ENCODE measurements at places on chromosomes 2 and 18. TPM values are rescaled to one million over a fixed set of nuclear protein-coding genes. Genes with fewer than 3 reads are reported as not detected.

Gene CXCR1
- total RNA-seq, result 1.1 TPM

Gene POTEJ
- total RNA-seq, result not detected

Gene SLC8A1
- total RNA-seq, result 999 TPM

Gene PSMA8
- 0.14 TPM for total RNA-seq

Gene PMAIP1
- total RNA-seq, result 0.49 TPM

DNA sequence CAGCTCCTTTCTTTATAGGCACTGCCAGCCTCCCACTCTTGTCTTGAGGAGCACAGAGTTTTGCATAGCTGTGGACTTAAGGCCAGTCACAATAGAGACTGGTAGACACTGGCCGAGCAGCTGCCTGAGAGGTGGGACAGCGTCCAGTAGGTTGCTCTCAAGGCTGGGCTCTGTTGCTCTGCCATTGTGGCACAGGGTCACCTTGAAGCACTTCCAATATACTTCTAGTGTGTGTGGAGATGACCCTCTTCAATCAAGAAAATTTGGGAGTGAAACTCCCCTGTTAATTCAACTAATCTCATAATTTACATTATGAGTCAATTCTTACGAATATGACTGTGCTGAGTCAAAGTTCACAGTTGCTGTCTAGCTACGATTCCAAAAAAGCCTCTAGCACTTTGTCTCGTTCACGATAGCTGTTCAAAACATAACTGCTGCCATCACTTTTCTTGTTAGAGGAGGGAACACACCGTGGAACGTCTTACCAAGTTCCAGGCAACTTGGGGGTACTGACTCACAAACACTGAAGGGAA lies 636.2 kb downstream of the EPHA4 start:
- DNase-seq, result no peak

DNA sequence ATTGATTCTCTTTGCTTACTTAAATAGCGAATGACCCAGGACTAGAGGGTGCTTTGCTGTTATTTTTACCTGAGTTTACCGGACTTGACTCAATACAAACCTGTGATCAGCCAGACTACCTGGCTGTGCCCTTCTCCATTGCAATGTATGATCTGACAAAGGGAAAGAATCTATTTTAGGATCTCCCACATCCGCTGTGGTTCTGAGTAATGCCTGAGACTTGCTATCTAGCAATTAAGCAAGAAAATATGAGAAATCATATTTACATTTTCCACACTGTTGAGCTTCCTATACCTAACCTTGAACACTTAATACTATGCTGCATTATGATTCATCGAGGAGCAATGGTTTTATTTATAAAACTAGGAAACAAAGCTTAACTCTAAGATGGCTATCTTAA lies 215.2 kb downstream of the RAD51AP2 start:
- DNase-seq, result no peak

- no peak for DNase-seq
These were observed 2.6 kb downstream of the SCN9A start for GRCh38 chr2:166373105-166373504.

GRCh38 chr18:45102863-45103262 lies 422.2 kb downstream of the SETBP1 start:
- DNase-seq, result no peak

DNA sequence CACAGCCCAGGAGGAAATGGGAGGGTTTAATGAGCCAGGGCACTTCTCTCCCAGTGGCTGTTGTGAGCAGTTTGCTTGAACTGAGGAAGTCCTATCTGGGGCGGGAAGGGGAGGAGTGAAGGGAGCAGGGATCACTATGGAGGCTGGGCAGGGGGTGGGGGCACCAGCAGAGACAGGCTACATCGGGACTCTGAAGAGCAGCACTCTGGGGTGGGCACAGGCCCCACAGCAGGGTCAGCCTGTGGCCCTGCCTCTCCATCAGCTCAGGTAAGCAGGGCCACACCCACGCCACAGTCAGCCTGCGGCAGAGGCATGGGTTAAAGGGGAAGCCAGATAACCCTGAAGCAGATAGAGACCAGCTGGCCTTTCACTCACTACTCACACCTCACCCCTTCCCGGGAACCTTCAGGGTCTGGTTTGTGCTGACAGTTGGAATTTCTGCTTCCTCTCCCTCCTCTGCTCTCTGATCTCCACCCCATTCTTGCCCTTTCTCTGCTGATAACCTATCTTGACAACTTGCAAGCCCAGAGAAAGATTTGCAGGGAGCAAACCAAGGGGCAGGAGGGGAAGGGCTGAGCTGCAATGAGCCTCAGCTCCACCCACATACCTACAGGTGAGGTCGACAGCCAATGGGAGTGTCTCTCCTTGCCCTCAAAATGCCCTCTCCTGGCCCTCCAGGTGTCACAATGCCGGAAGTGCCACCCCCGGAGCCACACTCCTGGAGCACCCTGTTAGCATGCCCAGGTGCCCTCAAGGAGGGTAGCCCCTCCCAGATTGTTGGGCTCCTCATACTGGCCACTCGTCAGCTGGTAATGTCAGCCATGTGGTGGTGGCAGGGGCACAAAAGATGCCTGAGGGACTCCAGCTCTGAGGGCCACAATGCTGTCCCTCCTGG lies 3.7 kb downstream of the SIGLEC15 start:
- no peak for DNase-seq

- no peak for DNase-seq
These were observed 39.8 kb upstream of the SNED1 start for GRCh38 chr2:240958366-240959213.

- DNase-seq, result no peak
These were observed 283.1 kb downstream of the SP3 start for GRCh38 chr2:173681881-173682650.

GRCh38 chr2:125471963-125472362 lies 1184.0 kb upstream of the GYPC start:
- peak; percentile 50 for DNase-seq

DNA sequence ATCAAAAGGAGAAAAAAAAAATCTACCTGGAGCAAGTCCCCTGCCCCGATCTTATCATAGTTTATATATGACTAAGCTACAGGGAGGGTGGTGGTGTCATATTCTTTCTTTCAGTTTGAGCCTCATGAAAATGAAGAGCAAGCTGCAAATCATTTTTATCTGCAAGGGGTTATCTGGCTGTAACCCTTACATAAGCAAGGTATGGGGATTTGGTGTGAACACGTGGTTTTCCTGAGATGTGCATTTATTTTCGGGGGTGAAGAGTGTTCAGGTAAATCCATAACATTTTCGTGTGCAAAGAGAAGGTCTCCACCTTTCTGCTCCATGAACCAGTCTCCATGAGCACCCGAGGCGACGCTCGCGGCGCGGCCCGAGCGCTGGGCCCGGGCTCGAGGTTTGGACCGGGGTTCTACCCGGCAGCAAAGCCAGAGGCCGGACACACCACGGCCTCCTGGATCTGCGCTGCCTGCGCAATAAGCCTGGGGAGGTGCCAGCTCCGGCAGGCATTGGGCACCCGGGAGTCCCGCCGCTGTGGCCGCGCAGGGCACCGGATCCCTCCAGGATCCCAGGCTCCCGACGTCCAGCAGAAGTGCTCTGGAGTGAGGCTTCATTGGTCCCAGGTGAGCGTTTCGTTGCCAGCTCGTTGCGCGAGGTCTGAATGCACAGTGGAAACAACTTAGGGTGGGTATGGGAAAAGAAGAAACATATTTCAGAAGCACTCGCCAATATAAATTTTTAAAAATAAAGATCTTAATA lies 36.1 kb upstream of the GPD2 start:
- DNase-seq, result peak; percentile 91

- no peak for DNase-seq
These were observed 258.7 kb downstream of the TTC32 start for GRCh38 chr2:19643117-19643518.

DNA sequence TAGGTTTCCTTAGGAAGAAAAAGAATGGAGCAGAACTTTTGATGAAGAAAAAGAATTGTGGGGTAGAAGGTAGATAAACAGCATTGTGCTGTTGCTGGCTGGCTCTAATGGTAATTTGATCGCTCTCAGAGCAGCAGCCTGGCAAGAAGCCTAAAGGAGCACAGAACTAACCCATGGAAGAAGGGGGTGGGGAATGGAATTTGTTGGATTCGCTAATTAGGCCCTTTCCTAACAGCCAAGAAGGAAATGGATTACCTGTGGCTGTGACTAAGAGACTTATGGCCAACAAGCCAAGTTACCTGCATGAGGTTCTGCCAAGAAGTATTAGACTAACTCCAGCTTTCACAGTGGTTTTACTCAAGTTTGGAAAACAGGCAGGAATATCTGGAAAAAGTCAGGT lies 210.6 kb downstream of the IKZF2 start:
- DNase-seq, result no peak

- DNase-seq, result no peak
These were observed 83.6 kb downstream of the MREG start for GRCh38 chr2:215929602-215930335.

GRCh38 chr2:8378016-8378810 lies 303.6 kb upstream of the ID2 start:
- no peak for DNase-seq

DNA sequence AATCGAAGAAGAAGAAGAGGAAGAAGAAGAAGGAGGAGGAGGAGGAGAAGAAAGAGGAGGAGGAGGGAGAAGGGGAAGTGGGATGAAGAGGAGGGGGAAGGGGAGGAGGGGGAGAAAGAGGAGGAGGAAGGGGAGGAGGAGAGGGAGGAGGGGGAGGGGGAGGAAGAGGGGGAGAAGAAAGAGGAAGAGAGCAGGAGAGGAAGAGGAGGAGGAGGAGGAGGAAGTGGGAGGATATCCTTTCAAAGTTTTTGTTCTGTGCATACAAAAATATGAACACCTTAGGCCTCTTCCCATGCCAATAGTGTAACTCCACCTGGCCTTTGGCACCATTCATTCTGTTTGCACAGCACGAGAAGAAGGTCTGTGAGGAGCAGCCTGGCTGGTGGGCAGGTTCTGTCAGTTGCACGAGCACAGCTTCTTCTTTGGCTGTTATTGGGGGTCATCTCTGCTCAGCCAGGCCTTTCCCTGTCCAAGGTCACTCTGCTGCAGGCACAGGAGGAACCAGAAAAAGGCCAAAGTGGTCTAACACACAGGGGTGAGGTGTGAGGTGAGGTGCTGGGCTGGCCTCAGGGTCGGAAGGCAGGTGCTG lies 25.8 kb upstream of the PLB1 start:
- DNase-seq, result no peak

DNA sequence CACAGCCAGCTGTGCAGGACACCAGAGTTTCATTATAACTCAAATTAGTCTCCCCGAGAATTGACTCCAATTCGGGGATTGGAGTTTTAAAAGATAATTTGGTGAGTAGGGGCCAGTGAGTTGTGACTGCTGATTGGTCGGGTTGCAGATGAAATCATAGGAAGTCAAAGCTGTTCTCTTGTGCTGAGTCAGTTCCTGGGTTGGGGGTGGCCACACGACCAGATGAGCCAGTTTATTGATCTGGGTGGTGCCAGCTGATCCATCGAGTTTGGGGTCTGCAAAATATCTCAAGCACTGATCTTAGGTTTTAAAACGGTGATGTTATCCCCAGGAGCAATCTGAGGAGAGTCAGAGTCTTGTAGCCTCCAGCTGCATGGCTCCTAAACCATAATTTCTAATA lies 82.7 kb upstream of the SLC66A3 start:
- no peak for DNase-seq

DNA sequence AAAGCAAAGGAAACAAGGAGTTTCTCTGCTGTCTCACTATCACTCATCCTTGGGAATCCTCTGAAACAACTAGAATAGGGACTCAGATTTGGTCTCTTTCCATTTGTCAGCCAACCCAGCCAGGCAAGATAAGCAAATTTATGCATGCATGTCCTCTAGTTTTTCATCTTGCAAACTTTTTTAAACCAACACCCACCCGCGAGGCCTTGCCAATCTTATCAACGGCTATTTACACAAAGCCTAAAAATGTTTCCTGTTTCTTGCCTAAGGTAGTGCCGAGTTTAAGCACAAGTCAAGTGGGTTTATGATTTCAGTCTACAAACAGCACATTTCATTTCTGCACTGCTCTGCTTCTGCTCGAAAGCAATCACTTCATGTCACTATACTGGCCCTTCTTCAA lies 240.9 kb downstream of the STK39 start:
- no peak for DNase-seq
